Suppressor macrophage (primary cell): ENCODE measurements at places on chromosomes 7 and 10.

- peak; percentile 85 for DNase-seq
Observed at GRCh38 chr10:22723343-22723779, 9.0 kb upstream of the PIP4K2A start.

- no peak for DNase-seq
Observed at GRCh38 chr7:32059289-32060011, 10.8 kb downstream of the PDE1C start.

DNA sequence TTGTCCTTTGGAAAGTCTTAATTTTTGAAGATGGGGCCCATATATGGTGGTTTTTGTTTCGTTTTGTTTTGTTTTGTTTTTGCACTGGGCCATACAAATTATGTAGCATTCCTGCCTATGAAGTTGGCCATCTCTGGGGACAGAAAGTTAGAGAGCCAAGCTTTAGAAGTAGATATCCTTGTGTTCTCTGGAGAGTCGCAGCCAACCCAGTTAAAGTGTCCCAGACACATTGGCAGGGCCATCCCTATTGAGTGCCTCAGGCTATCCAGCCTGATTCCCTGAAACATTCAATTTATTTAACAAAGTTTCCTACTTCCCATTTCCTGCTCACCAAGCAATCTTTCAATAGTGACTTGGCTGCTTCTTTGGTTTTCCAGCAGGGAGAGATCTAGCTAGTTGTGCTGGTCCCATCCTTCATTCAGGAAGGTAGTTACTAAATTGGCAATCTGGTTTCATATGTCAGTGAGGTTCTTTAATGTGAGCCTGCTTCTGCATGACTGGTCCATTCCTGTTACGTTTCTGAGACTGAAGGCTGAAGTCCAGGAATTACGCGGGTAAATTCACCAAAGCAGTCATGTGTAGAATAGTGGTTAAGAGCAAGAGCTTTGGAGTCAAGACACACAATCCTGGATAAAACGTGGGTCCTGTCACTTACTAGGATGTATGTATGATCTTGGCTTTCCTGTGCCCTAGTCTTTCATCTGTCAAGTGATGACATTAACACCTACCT is 49.3 kb upstream of the HBP1 start:
- DNase-seq = no peak

DNA sequence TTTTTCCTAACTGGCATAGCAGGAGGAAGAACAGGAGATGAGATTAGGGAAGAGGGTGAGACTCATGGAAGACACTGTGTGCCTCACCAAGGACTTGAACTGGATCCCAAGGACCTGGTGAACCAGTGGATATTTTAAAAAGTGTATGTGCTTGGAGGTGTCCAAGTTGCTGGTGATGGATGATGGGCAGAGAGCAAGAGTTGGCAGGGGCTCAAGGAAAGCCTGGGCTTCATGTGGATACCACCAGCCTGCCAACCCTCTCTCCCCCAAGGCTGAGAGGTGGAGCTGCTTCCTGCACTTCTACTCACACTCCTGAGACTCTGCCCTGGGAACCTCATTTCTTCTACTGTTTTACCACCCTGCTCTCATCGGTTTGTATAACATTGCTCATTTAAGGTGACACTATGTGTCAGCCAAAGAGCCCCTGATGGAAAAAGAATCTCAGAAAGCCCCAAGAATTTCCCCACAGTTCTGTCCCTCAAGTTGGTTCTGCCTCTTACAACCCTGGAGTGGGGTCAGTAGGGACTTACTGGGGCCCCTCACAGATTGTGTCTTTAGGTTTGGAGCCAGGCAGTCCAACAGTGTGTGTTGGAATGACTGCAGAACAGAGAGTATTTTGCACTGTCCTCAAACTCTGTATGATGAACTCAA is 56.2 kb upstream of the PDCD4 start:
- DNase-seq = no peak

DNA sequence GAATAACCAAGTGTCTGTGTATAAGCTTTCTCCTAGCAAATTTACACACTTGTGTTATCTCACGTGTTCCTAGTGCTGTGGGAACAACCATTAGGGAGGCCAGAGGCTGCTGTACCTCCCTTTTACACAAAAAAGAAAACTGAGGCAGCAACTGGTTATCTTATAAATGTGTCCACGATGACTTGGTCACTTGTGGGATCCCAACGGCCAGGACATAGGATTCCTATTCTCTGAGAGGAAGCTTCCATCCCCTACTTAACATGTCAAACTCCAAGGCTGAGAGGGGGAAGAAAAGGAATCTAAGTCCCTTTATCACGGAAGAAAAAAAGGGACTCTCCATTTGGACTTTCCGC is 484 bp downstream of the ZNF438 start:
- DNase-seq = peak; percentile 4

DNA sequence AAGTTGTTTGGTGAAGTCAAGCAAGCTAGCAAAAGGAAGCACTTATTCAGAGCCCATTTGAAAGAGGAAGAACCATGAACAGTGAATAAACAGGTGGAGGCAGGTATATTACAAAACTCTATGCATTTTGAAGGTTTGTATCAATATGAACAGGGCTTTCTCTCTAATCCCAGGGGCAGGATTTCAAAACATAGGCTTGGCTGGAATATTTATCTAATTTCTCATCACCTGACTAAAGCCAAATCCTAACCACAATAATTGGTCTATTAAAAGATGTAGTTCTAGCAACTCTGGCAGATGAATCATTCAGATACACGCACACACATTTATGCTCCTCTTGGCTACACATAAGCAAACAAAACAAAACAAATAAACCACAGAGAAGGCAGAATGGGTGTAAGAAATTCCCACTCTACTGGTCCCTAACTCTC is 554.4 kb downstream of the INHBA start:
- no peak for DNase-seq

- DNase-seq = no peak
Observed at GRCh38 chr7:154984601-154985188, 18.2 kb downstream of the PAXIP1 start.

- DNase-seq = no peak
Observed at GRCh38 chr10:88592381-88592780, 5.8 kb downstream of the LIPJ start.

DNA sequence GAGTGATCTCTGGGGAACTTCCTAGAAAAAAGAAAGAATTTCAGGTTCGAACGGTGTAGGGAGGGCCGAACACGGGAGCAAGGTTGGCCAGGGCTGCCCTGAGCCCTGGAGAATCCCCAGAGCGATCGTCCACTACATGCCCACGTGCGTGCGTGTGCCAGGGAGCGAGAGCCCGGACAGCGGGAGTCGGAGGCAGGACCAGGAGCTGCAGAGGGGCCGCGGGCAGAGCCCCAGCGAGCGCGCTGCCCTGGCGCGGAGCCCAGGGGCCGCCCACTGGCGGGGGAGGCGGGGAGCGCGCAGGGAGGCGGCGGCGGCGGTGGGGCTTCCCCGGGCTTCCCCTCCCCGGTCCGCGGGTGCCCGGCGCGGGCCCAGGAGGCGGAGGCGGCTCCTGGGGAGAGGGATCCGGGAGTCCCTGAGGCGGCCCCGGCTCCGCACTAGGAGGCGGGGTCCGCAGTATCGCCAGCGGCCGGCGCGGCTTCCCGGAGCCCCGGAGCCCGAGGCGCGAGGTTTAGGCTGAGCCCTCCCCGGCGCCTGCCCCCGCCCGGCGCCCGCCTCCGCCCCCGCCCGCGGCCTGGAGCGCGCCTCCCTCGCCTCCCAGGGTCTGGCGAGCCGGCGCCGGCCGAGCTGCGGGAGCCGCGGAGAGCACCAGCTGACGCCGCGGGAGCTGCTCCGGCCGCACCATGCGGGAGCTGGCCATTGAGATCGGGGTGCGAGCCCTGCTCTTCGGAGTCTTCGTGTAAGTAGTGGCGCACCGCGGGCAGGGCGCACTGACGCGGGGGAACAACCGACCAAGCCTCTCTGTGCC is at the start of gene PLPP4:
Gene PLPP4, plus strand, starts transcription at position 602 of the 805 bp plus-strand sequence. Its CDS starts 79 bp downstream, at position 681.
- peak; percentile 18 for DNase-seq

GRCh38 chr7:143321734-143322133 is 5.8 kb downstream of the CLCN1 start:
- peak; percentile 90 for DNase-seq

- DNase-seq = peak; percentile 57
Observed at GRCh38 chr7:20395104-20395503, 64.4 kb downstream of the ITGB8 start.
